ENCODE measurements at places on chromosomes 3 and 15.

DNA sequence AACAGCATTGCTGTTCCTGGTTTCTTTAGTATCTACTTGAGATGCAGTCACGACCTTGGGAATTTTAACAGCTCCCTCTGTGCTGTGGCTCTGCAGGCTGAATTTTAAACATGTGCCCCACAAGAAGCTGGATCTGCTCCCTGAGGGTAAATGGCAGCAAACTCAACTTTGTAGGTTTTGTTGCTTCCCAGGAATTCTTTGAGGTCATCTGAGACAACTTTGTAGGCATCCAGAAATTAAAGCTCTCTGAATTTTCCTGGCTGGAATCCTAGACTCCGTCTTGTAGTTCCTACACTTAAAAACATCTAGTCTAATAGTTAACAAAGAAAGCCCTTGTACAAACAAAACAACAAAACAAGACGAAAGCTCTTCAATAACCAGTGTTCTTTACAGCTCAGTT, 366.3 kb downstream of the FEZF2 start:
- no peak for DNase-seq

DNA sequence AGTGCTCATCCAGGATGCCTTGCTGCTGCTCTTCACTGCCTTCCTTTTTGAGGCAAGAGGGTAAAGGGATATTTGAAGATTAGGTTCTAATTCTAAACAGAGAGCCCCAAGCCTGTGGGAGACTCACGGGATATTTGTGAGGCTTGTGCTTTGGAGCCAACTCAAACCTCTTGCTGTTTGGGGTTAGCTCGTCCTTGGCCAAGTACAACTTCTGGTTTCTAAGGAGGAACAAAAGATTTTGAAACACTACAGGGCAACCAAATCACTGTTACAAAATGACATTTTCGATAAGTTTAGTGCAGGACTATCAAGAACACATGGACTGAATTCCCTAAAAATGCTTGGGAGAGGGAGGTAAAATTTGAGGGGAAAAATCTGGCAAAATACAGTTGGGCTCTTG, 190.2 kb downstream of the RORA start:
- no peak for DNase-seq

DNA sequence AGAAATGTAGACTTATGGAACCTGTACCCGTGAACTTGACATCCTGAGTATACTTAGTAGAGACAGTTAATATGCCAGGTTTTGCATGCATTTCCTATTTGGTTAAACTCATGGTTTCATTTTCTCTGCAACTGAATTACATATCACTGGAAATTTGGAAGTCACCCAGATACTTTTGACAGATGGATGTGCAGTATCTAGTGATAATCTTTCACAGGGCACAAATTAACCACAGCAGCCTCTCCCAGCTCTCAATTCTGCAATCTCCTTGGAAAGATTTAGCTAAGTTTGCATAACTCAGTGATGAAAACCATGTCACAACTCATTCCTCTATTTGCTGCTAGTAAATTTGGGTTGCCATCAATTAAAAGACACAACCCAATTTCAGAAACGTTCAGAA, 162.3 kb upstream of the TPM1 start:
- DNase-seq, result no peak

- no peak for DNase-seq
These were observed 64.5 kb downstream of the THBS1 start for GRCh38 chr15:39645138-39645975.

DNA sequence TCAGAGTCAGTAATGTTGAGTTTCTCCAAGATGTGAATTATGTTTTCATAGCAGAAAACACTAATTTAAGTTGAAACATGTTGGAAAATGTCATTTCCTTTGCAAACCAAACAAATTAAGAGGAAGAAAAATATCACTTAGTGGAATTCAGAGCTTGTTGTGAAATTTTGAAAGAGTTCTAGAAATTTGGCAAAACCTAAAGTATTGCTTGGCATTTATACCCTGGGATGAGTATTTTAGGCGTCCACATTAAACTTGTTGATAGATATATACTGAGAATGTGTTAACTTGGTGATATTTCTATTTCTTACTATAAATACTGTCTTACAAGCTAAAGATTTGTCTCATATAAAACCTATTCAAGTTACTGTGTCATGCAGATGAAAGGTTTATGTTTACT, 335.2 kb downstream of the NSUN3 start:
- DNase-seq, result no peak

- no peak for DNase-seq
These were observed 19.9 kb upstream of the RTP2 start for GRCh38 chr3:187722206-187722612.

- no peak for DNase-seq
These were observed 210.5 kb downstream of the DOCK3 start for GRCh38 chr3:50885070-50885850.

GRCh38 chr3:64533617-64534317, 154.0 kb downstream of the ADAMTS9 start:
- DNase-seq, result peak; percentile 68

- no peak for DNase-seq
These were observed 23.1 kb downstream of the SLC24A5 start for GRCh38 chr15:48143856-48144255.

DNA sequence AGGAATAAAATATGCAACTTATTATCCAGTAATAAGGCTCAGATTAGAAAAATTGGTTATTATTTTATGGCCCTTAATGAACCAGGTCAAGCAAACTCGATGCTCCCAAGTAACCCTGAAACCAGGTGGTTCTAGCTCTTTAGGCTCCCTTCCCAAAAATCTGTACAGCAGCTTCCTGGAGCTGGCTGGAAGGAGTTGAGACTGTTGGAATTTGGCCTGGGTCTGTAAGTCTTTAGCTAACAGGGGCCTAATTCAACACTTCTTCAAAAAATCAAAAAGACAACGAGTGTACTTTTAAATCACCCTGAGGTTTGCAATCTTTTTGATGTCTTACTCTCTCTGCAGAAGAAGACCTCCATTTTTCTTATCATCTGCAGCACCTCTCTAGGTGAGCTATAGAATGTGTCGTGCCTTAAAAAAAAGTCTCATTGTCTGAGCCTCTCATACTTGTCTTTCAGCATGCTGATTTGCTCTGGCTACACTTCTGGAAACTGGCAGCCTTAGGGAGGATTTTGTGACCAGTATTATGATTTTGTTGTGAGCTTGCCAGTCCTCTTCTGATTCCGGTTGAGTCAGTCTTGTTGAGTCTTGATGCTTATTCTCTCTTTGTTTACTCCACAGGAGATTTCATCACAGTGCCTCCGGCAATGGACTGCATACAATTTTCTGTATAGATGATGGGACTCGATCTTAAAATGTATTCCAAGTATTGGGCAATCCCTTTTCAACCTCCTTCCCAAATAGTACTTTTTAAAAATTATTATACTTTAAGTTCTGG, 235.0 kb upstream of the KBTBD8 start:
- DNase-seq, result no peak

DNA sequence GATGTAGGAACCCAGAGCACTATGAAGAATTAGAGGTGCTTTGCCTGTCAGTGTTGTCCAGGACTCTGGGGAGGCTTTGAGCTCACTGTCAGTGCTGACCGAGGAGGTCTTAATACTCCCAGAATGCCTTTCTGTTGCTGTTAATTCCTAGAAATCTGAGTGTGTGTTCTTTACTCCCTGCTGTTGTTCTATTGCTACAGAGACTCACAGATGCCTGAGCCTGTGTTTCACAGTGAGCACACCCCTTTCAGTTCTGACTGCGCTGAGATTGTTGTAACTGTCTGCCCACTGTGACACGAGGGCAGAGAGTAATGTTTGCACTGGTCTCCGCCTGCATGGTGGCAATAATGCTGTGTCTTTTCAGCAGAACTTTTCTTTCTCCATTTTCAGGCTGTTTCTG, 162.9 kb downstream of the RYR3 start:
- no peak for DNase-seq

GRCh38 chr15:40845036-40845435, 1.2 kb downstream of the SPINT1 start:
- peak; percentile 41 for DNase-seq

- no peak for DNase-seq
These were observed 77.4 kb upstream of the SEC13 start for GRCh38 chr3:10398341-10398740.

DNA sequence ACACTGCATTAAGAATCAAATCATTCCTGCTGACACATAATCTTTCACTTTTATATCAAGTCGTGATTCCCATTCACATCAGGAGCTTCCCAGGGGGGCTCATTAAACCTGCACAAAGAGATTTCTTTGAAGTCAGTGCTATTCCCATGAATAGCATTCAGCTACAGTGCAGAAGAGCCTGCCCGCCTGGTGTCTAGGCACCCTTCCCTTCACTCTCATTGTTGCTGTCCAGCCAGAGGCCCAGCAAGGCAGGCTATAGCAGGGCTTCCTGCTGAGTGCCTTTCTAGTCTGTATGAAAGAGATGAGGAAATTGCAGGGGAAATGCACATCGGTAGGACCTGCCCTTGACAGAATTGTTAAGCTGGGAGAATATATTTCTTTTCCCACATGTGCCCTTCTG, 4.5 kb upstream of the GJD2 start:
- no peak for DNase-seq

DNA sequence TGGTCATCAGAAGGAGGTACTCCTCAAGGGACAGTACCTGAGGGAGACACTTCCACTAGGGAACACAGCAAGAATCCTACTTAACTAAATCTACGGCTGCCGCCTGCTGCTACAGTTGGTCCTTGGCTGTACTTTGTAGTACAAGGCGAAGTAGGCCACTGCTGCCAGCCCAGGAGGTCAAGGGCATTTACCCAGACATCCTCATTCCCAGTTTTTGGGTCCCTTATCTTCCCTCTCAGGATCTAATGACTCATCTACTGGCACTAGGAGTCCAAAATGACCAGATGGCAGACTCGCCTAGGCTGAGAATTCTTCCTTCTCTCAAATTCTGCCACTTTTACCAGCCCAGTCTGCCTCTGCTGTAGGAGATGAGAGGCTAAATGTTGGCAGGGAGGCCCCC, 27.1 kb upstream of the LAMP3 start:
- no peak for DNase-seq

- no peak for DNase-seq
These were observed 128.1 kb downstream of the IQCH start for GRCh38 chr15:67382723-67383122.

- no peak for DNase-seq
These were observed 101.4 kb upstream of the GOLIM4 start for GRCh38 chr3:168197162-168197561.

DNA sequence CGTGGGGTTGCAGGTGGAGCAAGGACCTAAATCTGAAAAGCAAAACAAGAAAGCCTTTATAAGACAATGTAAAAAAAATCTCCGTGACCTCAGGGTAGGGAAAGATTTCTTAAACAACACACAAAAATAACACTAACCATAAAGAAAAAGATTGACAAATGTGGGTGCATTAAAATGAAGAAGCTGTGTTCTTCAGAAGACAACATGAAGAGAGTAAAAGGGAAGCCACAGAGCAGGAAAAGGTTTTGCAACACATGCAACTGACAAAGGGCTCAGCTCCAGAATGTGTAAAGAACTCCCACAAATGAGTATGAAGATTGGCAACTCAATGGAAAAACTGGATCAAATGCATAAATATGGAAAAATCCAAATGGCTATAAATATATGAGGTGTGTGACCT, 74.2 kb downstream of the MAGEF1 start:
- DNase-seq, result no peak

- DNase-seq, result no peak
These were observed 3.6 kb downstream of the CXCR6 start for GRCh38 chr3:45946875-45947274.

DNA sequence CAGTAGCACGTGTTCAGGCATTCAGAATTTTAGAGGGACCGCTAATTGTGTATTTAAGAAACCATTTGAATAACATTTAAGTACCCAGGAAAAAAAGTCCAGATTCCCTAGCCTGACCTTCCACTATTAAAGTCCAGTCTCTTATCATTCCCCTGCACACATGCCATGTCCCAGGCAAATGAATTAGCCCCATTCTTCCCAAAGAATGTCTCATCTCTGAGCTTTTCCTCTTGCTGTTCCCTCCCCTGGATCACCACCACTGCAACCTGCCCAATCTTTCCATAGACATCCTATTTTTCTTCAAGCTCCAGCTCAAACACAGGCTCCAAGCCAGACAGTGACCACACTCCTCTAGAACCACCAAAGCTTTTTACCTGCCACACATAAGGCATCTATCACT, 25.9 kb downstream of the PLD1 start:
- DNase-seq, result no peak

DNA sequence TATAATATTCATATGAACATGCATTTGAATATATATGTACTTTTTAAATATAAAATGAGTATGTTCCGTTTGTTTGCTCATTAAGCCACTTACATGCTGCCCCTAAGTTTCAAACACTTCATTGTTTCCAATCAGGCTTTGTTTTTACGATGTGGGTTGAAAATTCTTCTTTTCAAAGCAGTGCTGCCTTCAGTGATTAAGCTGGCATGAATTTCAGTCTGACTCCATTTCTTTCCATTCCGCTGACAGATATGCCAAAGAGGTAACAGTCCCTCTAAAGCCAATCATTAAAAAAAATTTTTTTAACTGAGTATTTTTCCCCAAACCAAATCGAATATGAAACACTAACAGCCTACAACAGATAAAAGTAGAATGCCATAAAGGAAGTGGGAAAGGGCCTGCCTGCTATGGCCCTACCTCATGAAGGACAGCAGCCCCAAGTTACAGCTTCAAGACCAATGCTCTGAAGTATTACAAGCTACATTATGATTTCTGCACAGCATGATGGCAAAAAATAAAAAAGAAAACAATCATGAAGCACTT, 40.0 kb downstream of the DCUN1D1 start:
- no peak for DNase-seq

- DNase-seq, result no peak
These were observed 26.1 kb downstream of the FAM174B start for GRCh38 chr15:92629276-92629974.

GRCh38 chr3:53140847-53141845, 10.9 kb upstream of the RFT1 start:
- DNase-seq, result no peak

GRCh38 chr15:22936577-22937472, 43.3 kb downstream of the CYFIP1 start:
- DNase-seq, result no peak

DNA sequence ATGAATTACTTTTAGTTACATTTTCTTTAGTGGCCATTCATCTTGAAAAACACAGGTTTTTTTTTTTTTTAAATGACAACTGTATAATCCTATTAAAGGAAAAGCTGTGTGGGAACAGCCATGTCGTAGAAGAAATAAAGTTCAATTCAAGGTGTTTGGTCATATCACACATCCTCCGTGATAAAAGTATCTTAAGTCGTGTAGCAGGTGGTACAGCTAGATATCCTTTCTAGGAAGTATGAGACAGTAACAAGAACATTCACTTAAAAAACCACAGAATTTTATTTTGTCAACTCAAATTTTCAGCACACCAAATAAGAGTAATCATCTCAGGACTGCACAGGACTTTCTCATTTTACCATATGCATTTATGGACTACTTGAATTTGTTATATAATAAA, 16.1 kb downstream of the ZDHHC23 start:
- DNase-seq, result no peak

DNA sequence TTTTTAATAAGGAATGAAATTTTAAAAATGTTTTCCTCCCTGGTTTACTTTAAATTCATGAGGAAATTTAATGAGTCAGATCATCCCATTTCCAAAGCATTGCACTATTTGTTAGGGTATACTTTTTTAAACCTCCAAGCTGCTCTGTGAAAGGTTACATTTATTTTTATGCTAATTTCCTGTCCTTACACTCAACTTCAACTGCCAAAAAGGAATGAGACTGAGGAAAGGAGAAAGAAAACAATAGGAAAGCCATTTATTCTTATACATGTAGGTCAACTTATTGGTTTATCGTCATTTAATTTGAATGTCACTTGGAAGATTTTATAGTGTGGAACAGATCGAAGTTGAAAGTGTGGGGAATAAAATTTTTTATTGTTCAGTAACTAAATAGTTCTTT, 104.1 kb downstream of the ALCAM start:
- no peak for DNase-seq

- no peak for DNase-seq
These were observed at the start of gene GADL1 for GRCh38 chr3:30894521-30895251. Gene GADL1, minus strand, starts transcription at chr3:30894661. Its CDS starts 47 bp downstream, at chr3:30894614.
